Hematopoietic multipotent progenitor cell treated with erythropoietin and hydrocortisone succinate and interleukin-3 and kit ligand, for 17 days (in vitro differentiated cells): ENCODE measurements at places on chromosomes 2 and 18.

DNA sequence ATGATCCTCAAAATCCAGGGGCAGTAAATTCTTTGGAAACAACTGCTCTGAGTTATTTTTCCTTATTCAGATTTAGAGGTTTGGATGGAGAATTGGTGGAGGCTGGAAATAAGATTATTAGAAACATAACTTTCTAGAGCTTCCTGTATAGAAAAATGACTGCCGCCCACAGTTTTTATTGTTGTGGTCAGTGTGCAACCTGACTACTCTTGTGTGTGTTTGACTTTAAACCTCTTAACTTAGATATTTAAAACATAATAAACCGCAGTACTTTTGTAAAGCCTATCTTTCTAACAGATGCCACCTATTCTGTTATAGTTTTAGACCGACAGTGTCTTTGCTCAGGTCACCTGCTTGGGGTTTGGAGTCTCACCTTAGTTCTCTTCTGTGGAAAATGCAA is 115.4 kb upstream of the BCL2L11 start:
- DNase-seq = no peak

GRCh38 chr2:171460537-171460936 is 26.5 kb downstream of the DCAF17 start:
- DNase-seq = no peak

- no peak for DNase-seq
Observed at GRCh38 chr2:172710584-172711047, 25.0 kb upstream of the RAPGEF4 start.

DNA sequence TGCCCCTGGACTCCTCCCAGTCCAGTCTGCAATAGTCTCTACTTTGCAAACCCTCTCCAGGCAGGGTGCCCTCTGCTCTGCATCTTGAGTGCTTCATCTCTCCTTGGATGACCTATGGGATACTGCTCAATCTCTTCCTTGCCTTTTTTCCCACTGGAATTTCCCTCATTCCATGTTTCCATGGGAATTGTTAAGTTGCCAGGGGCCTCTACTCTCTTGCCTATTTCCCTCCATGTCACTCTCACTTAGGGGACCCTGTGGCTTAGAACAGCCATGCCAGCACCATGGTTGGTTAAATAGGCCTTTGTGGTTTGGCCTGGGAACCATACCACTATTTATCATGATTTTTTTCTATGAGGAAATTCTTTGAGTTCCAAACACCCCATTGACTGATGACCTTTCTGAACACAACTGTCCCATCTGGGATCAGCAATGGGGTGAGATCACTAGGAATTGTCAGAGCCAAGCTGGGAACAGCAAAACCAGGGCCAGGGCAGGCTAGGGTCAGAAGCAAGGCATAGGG is 91.4 kb upstream of the RBMS1 start:
- no peak for DNase-seq

- DNase-seq = no peak
Observed at GRCh38 chr2:71992036-71992435, 155.6 kb downstream of the CYP26B1 start.
